ENCODE measurements at places on chromosomes 4 and X. TPM values are rescaled to one million over a fixed set of nuclear protein-coding genes. Genes with fewer than 3 reads are reported as not detected.

- peak; percentile 62 for DNase-seq
Measured at GRCh38 chr4:107913283-107913899, 18.0 kb upstream of the CYP2U1 start.

The NEUROG2 gene
- polyA plus RNA-seq: not detected

The ITIH6 gene
- not detected for polyA plus RNA-seq

The MAGIX gene
- 1.3 TPM for polyA plus RNA-seq

DNA sequence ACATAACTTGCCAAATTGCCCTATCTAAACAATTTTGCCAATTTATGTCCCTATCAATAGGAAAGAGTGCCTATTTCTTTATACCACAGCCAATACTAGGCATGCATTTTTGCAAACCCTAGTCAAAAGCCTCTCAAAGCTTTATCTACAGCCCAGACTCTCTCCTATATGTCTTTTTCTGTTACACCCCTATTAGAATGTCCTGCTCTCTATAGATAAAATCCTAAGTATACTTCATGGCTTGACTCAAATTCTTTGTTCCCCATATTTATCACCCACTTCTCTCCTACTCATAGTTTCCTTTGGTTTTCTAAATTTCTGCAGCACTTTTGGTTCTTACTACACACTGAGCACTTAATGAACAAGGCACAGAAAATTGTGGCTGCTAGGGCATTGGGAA, 38.0 kb downstream of the NUP62CL start:
- no peak for DNase-seq

The EVC gene
- 4.5 TPM for polyA plus RNA-seq

GRCh38 chrX:109856974-109857373, 123.9 kb upstream of the ACSL4 start:
- no peak for DNase-seq

DNA sequence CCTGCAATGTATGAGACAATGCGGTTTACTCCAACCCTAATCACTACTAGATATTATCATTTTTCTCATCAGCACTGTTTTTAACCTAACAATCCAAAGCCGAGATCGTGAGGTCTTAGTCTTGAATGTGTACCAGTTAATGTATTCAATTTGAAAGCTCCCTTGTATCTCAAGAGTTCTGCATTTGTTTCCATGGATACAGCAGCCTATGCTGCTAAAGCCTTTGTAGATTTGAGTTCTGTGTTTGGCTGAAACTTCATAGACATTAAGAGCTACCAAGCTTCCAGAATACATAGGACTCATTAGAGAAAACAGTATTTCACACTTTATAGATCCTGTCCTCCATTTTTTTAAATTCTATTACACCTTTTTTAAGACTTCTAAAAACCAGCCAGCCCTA, 39.9 kb downstream of the SLC9A6 start:
- DNase-seq: no peak
